ENCODE measurements at places on chromosomes 4 and X.

DNA sequence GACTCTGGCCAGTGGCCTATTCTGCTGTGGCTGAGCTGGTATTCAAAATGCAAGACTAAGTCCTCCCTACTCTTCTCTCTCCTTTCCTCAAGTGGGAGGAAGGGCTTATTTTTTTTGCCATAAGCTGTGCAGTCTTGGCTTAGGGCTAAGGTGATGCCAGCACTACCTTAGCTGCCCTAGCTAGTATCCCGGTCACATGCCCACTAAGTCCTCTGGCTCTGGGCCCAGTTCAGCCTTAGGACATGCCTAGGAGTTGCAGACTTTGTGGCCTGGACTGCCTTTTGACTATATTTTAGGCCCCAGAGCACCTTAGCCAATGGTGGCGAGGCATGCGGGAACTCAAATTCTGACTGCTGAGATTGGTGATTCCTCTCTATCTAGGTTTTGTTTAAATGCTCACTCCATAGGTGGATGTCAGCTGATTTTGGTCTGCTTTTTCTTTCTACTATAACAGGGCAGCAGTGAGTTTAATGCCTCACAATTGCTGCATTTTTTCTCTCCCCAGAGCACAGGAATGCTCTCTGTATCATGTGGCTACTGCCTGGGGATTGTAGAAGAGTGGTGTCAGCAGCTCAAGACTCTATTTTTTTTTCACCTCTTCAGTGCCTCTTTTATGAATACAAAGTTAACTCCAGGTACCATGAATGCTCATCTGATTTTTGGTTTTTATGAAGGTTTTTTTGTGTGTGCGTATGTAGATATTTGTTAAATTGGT, 472.9 kb upstream of the GRID2 start:
- no peak for DNase-seq

DNA sequence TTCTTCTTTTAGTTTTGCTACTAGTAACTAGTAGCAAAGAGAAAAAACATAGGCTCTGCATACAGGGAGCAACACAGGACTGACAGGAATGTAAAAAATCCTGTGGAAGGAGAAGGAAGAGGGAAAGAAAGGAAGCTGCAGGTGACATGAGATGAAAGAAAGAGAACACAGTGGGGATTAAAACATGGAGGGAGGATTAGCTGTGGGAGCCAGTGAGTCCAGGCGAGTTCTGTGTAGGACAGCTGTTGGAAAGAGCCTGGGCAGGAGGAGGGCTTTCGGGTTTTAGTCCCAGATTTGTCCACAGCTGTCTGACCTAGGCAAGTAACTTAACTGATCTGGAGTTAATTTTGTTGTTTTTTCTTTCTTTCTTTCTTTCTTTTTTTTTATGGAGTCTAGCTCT, 21.6 kb downstream of the CCNG2 start:
- no peak for DNase-seq

- DNase-seq = no peak
Observed at GRCh38 chr4:107255596-107255995, 219.5 kb upstream of the DKK2 start.

GRCh38 chr4:10081218-10081606, 35.4 kb downstream of the WDR1 start:
- DNase-seq = no peak
